ENCODE measurements at places on chromosomes 6 and 20. TPM values are rescaled to one million over a fixed set of nuclear protein-coding genes. Genes with fewer than 3 reads are reported as not detected.

DNA sequence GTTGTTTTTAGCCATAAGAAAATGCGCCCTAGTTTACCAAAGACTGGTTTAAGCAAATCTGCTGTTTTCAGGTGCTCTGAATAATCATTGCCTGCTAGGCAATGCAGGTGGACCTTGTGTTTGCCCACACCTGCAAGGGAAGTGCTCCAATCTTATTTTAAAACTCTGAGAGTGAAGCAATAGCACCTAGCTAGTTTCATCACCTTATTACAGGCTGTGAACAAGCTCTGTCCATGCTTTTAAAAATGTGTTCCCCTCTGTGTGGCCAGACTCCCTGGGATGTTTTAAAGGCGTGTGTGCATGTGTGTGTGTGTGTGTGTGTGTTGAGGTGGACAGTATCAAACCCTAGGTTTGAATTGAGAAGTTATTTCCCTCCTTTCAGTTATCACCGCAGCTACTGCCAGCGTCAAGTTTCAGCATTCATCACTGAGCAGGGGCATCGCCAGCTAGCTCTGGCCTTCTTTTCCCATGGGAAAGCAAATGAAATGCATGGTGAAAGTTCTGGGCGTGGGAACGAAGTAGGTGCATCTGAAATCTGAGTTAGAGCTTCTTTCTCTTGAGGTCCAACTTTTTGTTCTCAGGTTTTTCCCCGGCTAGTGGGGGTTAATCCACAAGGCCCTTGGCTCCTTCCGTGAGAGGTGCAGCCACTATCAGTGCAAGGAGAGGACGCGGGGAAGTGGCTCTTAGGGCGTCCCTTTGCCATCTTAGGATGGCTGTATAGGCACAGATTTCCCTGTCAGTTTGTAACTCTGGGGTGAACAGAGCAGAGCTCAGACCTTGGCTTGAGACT is 30.8 kb downstream of the DUSP22 start:
- DNase-seq, result no peak

DNA sequence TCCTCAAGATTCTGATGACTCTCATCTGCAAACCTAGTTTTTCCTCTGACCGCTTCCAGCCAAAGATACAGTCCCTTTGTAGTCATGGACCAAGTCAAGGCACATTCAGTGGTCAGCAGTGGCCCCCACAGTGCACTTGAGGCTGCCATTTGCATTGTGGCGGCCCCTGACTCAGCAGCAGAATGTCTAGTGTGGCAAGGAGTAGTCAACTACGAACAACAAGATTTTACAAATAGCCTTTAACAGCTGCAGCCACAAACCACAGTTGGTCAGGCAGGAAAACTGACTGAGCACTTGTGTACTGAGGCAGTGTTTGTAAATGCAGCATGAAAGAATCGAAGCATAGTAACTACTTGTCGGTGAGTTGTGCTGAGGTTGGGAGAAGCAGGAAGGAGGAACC is 49.6 kb downstream of the SLC2A12 start:
- DNase-seq, result no peak

GRCh38 chr6:128365520-128366160 is 154.8 kb downstream of the PTPRK start:
- no peak for DNase-seq

DNA sequence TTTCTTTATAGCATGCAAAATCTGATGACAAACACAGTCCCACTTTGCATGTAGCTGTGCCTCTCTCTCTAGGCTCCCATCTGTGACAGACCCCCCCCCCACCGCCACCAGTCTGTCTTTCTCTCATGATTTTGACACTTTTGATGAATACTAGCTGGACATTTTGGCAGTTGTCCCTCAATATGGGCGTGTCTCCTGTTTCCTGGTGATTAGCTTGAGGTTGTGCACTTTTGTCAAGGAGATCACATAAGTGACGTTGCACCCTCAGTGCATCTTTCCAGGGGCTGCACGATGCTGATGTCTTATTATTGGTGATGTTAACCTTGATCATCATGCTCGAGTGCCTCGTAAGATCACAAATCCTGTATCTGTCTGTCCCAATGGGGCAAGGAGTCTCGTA is 155.1 kb downstream of the EYA2 start:
- no peak for DNase-seq

DDO gene
- total RNA-seq, result 3.6 TPM

RNF182 gene
- total RNA-seq, result 3.3 TPM
